Tibial nerve (tissue), 4 donors: ENCODE measurements at places on chromosomes 4 and X. TPM values are rescaled to one million over a fixed set of nuclear protein-coding genes. Genes with fewer than 3 reads are reported as not detected.

DNA sequence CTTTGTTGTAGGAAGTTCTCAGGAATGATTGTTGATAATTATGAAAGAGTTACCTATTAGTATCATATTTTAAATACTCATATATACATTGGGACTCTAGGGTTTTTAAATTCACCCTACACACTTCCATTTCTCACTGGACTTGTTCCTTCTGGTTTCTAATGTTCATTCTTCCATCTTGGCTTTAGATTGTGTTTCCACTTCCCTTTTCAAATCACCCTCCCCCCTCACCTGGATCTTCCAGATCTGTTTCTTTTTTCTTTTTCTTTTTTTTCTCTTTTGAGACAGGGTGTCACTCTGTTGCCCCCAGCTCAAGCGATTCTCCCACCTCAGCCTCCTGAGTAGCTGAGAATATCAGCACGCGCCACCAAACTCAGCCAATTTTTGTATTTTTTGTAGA is 6.7 kb upstream of the KIT start:
- H3K4me1 ChIP-seq = no peaks in the 10 kb centered on the region
- no peak overlapping the region for H3K4me3 ChIP-seq
- H3K27ac ChIP-seq = no peak overlapping the region
- H3K36me3 ChIP-seq = no peaks in the 10 kb centered on the region
- DNase-seq = no peak
- H3K27me3 ChIP-seq = no peaks in the 10 kb centered on the region

DNA sequence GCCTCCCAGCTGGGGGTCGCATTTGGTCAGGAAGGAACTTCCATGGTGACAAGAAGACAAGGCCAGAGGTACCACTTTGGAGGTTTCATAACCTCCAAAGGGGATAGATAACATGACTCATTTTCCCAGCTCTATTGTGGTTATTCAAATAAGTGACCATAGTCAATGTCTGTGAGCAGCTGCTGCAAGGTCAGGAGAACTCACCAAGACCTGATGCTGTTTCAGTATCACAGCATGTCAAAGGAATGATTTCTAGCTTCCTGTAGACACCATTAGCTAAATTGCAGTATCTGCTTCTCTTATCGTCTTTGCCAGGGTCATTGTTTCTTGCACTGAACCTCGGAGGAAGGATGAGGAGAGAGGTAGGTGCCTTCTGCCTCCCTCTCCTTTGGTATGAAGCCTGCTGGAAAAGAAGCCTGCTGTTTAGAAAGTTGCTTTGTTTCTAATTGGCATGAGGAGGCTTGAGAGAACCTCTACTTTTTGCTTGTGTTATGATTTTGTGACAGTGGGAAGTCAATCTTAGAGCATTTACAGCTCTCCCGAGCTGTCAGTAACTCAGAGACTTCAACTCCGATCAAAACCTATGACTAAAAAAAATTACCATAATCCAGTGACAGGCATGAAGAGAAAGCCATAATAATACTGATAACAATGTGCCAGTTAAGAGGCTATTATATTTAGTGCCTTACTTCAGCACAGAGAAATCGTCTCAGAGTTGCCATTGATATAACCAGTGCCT is 38.0 kb upstream of the GATB start:
- DNase-seq = no peak
- no peaks in the 10 kb centered on the region for H3K27me3 ChIP-seq
- no peaks in the 10 kb centered on the region for H3K36me3 ChIP-seq
- no peak overlapping the region for H3K4me3 ChIP-seq
- no peaks in the 10 kb centered on the region for H3K4me1 ChIP-seq

DNA sequence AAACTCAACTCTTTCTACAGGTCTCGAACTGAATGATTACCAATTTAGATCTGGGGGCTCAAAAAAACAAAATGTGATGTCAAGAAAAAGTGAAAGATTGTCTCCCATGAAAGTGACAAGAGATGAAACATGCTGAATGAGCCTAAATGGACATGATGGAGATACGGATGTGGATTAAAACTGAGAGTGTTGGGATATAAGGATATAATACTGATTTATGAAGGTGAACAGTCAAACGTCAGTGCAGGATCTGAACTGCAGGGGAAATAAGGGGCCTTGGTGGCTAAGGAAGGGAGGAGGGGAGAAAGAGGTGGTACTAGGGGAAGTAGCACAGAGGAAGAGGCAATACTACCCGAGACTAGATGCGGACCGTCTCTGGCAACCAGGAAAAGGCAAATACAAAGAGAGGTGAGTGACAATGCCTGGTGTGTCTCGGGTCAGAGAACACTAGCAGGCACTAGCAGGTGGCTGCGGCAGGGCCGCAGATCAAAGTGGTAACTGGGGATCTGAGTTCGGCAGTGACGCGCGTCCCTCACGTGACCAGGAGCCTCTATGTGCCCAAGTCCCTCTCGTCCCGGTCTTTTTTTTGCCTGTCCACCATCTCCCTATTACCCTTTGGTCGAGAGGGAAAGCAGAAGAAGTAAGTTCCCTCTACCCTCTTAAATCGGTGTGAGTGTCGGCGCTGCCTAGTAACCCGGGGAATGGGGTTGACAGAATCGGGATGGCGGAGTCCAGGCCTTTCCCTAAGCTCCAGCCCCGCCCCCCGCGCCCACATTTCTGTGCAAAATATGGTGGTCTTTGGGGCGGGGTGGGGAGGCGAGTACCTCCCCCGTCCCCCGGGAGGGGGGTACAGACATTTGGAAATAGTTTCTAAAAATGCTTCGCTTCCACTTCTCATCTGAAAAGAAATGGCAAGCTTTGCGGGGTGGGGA is at the start of gene TCEAL1:
Gene TCEAL1, plus strand, starts transcription at position 590 of the 932 bp plus-strand sequence. CDS start 942 bp downstream, outside the sequence.
- peak; percentile 60 for DNase-seq
- peaks cover 4% of the 10 kb centered on the region for H3K36me3 ChIP-seq
- H3K4me3 ChIP-seq = peak within 1 kb of the TSS; percentile 60
- H3K4me1 ChIP-seq = peaks cover 4% of the 10 kb centered on the region

- H3K4me1 ChIP-seq = peaks cover 6% of the 10 kb centered on the region
- no peak for DNase-seq
- no peaks in the 10 kb centered on the region for H3K27me3 ChIP-seq
Measured at GRCh38 chr4:158945529-158946108, 157.3 kb upstream of the RAPGEF2 start.

GRCh38 chr4:42673082-42673425 is 16.1 kb upstream of the ATP8A1 start:
- H3K27me3 ChIP-seq = no peaks in the 10 kb centered on the region
- H3K4me3 ChIP-seq = no peak overlapping the region
- DNase-seq = no peak
- H3K27ac ChIP-seq = no peak overlapping the region
- no peaks in the 10 kb centered on the region for H3K36me3 ChIP-seq
- H3K4me1 ChIP-seq = no peaks in the 10 kb centered on the region

DNA sequence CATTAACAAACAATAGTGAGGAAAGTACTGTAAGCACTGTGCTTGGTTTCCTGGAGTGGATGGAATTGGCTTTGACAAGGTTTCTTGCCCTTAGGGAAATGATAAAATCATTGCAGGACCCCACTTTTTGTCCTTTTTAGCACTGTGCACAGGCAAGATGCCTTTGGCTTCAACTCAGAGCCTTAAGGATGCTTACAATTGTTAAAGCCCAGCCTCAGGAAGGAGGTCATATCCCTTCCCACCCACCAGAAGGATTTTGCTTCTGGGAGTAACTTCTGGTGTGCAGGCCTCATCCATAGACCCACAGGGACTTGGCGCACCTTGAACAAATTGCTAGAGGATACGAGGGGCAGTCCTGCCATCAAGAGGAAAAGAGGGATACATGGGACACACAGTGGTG is 44.5 kb downstream of the STARD8 start:
- no peaks in the 10 kb centered on the region for H3K27me3 ChIP-seq
- no peaks in the 10 kb centered on the region for H3K36me3 ChIP-seq
- no peaks in the 10 kb centered on the region for H3K4me1 ChIP-seq

GRCh38 chrX:19179389-19179788 is 57.1 kb upstream of the ADGRG2 start:
- H3K27me3 ChIP-seq = no peaks in the 10 kb centered on the region
- H3K27ac ChIP-seq = no peak overlapping the region
- H3K4me1 ChIP-seq = no peaks in the 10 kb centered on the region
- DNase-seq = no peak
- H3K36me3 ChIP-seq = no peaks in the 10 kb centered on the region
- H3K4me3 ChIP-seq = no peak overlapping the region

GRCh38 chrX:37955273-37955672 is 51.1 kb upstream of the SYTL5 start:
- H3K27ac ChIP-seq = no peak overlapping the region
- no peak for DNase-seq
- H3K27me3 ChIP-seq = no peaks in the 10 kb centered on the region
- no peaks in the 10 kb centered on the region for H3K4me1 ChIP-seq
- no peaks in the 10 kb centered on the region for H3K36me3 ChIP-seq

GRCh38 chrX:130543603-130544325 is 142.0 kb downstream of the RBMX2 start:
- no peaks in the 10 kb centered on the region for H3K27me3 ChIP-seq
- no peak overlapping the region for H3K27ac ChIP-seq
- DNase-seq = no peak
- no peak overlapping the region for H3K4me3 ChIP-seq
- no peaks in the 10 kb centered on the region for H3K4me1 ChIP-seq

The TBX22 gene
- total RNA-seq = not detected

The VEGFD gene
- total RNA-seq = 5.0 TPM

The IL2RG gene
- total RNA-seq = 5.7 TPM

The RASSF6 gene
- not detected for total RNA-seq

The BGN gene
- 25.6 TPM for total RNA-seq

The NCAPG gene
- total RNA-seq = 0.42 TPM

The KIAA1210 gene
- not detected for total RNA-seq

The ZBTB49 gene
- total RNA-seq = 10.9 TPM

The RPA4 gene
- 4.9 TPM for total RNA-seq

The P2RY8 gene
- total RNA-seq = 1.2 TPM
